ENCODE measurements at places on chromosomes 6 and 20.

GRCh38 chr20:34859367-34859766 is 13.3 kb downstream of the GGT7 start:
- DNase-seq: no peak

DNA sequence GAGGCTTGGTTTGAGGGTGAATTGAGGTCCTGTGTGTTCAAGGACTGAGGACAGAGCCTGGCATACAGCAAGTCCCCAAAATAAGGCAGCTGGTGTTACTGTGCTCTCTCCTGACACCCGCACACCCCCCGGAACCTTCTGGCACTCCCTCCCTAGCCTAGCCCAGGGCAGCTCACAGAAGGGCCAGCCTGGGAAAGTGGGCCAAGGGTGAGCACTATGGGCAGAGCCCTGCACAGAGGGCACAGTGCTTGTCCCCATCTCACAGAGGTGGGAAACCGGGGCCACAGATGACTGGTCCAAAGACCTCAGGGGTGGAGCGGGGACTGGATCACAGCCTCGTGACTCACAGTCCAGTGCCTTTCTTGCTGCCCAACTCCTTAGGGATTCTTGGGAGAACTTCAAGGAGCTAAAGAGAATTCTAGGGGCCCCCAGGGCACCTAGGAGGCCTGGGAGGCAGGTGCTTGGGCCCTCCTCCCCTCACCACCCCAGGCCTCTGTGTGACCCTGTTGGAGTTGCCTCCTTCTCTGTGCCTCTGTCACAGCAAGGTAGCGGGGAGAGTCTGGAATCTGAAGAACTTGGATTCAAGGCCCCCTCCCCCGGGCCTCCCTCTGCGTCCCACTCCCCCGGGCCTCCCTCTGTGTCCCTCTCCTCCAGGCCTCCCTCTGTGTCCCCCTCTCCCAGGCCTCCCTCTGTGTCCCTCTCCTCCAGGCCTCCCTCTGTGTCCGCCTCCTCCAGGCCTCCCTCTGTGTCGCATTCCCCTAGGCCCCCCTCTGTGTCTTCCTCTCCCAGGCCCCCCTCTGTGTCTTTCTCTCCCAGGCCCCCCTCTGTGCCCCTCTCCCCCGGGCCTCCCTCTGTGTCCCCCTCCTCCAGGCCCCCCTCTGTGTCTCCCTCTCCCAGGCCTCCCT is 13.5 kb downstream of the DLGAP4 start:
- DNase-seq: no peak

GRCh38 chr20:64092258-64093012 is 8.2 kb upstream of the LKAAEAR1 start:
- no peak for DNase-seq

DNA sequence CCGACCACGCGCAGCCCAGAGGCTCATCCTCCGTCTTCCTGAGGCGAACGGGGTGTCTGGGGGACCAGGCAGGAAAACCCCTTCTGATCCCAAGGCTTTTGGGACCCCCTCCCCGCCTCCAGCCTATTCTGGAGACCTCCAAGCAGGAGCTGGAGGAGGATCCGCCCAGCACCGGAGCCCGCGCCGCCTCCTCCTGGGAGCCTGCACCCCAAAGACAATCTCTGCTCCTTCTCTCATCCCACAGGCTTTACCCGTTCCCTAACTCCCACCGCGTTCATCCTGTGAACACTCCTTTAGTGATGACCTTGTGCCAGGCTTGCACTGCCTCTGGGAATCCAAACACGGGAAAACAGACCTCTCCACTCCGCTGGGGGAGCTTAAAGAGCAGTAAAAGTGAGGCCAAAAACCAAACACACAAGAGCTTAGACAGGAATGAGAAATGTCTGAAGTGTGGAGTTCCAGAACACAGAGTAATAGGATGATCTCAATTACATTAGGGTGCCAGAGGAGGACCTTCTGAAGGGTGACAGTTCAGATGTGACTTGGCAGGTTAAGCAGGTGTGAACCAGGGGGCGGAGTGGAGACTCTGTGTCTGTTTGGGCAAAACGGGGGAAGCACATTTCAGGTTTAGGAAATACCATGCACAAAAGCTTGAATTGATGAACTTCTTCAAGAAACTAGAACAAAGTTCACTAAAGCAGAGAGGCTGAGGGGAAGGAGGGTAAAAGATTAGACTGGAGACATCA is 7.6 kb downstream of the HLA-DRB5 start:
- DNase-seq: no peak

- DNase-seq: no peak
Measured at GRCh38 chr6:84522135-84522549, 242.3 kb downstream of the TBX18 start.

GRCh38 chr20:5267092-5267491 is 49.7 kb downstream of the PROKR2 start:
- DNase-seq: no peak

- no peak for DNase-seq
Measured at GRCh38 chr6:16533721-16534136, 227.5 kb downstream of the ATXN1 start.
